Left kidney (tissue), 8 donors: ENCODE measurements at places on chromosomes 7 and 10. TPM values are rescaled to one million over a fixed set of nuclear protein-coding genes. Genes with fewer than 3 reads are reported as not detected.

GRCh38 chr10:35908451-35908850 is 266.4 kb upstream of the FZD8 start:
- no peak for DNase-seq

DNA sequence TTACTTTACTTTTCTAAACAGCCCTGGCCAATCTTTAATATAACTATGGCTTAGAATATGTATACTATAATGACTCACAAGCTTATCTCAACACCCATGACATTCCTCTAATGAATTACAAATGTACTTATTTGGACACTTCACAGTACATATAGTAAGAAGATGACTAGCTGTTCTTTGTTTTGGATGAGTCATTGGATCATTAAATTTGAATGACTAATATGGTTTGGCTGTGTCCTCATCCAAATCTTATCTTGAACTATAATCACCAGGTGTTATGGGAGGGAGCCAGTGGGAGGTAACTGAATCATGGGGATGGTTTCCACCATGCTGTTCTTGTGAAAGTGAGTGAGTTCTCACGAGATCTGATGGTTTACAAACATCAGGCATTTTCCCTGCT is 807.5 kb upstream of the SORCS1 start:
- no peak for DNase-seq

TRRAP gene
- 48.7 TPM for polyA plus RNA-seq

DNA sequence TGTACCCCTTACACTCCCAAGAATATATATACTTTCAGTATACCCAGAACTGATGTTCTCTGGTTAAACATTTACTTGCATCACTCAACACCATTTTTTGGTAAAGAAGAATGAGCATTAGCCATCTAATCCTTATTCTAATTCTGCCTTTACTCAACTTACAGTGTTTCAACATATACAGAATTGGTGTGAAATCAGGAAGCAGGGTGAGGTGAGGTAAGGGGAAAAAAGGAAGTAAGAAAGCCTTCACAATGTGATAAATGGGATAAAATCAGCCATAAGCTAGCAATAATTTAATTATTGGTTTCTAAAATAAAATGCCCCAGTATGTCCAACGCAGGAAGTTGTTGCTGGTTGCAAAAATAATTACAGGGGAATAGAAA is 605.4 kb downstream of the KCNMA1 start:
- no peak for DNase-seq

- no peak for DNase-seq
Observed at GRCh38 chr7:37349979-37350590, 98.6 kb downstream of the ELMO1 start.

EZH2 gene
- 63.9 TPM for polyA plus RNA-seq

FFAR4 gene
- polyA plus RNA-seq, result not detected

CPXM2 gene
- polyA plus RNA-seq, result 4.6 TPM

DNA sequence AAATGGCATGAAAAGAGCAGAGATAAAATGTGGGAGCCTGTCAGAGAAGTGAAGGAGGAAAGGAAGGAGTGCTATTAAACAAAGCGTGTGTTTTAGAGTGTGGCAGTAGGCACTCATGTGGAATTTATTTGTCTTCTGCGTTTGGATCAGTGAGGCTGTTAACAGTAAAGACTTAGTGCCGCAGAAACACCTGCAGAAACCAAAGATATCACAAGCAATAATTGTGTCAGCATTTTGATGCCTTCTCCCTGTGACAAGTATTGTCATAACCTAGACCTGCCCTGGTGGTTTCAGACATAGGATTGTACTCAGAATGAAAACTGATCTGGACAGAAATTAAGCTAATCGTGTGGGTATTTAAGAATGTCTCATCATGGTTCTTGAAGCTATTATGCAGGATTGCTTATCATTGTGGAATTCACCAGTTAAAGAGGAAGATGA is 191.0 kb downstream of the CAMK1D start:
- DNase-seq, result no peak

ASB4 gene
- polyA plus RNA-seq, result 0.10 TPM

DNA sequence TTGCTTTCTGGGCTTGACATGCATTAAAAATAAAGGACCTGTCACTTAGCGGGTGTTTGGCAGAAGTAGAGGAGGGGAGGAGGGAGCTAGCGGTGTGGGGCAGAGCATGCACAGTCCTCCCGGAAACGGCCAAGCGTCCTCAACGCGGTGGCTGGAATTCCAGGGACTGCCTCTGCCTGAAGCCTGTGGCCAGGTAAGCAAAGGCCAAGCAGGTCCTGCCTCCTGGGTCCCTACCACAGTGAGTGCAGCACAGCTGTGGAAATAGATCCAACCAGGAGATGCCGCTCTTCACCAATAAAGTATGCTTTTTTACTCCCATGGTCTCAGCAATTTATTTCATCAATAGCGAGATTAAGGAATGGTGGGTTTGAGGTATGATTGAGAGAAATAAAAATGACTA is 323.4 kb downstream of the WDR37 start:
- no peak for DNase-seq

GRCh38 chr10:14779001-14779651 is 4.4 kb upstream of the FAM107B start:
- no peak for DNase-seq

DNA sequence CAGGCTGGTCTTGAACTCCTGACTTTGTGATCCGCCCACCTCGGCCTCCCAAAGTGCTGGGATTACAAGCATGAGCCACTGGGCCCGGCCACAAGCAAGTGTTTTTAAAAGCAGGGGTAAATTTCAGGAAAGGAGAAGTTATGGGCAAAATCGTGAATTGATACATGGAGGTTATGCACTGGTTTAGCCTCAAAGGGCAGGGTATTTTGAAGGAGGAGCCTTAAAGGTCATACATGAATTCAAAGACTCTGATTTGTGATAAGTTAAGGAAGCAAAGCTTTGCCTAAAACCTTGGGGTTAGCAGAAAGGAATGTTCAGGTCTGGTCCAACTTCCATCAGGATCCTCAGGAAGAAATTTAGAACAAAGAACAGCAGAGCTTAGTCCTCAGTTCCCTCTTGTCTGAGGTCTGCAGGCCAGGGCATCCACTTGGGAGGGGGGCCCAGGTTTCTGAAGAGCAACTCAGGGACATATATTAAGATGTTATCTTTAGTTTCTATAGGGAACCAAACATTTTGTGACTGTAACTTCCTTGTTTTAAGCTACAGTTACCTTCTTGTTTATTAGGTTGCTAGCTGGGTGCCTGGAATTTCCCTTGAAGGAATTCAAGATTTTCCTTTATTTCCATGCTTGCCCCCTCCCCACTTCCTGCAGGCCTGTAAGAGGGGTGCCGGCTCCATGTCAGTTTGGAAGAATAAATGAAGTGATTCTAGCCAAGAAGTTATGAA is 2.8 kb upstream of the REPIN1 start:
- no peak for DNase-seq

DNA sequence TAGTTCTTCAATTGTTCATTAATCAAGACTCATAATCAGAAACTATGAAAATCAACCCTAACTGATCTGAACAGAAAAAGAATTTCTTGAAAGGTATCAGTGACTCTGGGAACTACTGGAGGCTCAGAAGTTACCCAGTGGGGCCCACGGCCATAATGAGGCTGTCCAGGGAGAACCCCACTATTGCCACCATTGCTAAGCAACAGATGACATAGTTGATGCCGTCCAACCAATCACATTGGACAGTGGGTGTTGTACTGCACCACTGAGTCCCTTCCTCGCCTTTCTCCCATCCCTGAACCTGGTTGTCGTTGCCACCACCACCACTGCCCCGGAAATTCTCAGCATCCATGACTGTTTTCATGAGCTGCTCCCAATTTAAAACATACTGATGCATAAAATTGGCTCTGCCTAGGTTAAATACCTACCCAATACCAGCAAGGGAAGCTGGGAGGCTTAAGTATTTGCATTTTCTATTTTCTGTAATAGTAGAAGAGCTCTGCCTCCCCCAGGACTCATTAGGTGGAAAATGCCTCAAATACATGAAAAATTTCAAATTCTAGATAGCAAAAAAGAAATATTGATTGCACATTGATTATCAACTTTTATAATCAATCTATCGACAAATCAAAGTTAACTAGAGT is 26.7 kb upstream of the USP6NL start:
- no peak for DNase-seq

DNA sequence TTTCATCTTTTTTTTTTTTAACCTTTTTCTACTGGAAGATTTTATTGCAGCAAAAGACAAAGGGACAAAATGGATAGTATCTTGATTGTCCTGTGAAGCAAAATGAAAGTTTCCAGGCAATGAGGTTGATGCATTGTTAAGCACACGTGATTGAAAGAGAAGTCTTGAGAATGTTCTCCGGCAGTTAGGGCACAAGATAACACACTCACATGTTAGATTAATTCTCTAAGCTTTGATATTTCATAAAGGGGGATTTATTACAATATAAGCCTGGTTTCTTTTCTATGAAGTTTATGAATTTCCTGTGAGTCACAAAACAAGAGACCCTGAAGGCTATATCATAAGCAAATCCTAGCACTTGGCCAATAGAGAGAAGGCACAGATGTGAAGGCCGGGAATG is 93.4 kb upstream of the ARMC3 start:
- no peak for DNase-seq

DNA sequence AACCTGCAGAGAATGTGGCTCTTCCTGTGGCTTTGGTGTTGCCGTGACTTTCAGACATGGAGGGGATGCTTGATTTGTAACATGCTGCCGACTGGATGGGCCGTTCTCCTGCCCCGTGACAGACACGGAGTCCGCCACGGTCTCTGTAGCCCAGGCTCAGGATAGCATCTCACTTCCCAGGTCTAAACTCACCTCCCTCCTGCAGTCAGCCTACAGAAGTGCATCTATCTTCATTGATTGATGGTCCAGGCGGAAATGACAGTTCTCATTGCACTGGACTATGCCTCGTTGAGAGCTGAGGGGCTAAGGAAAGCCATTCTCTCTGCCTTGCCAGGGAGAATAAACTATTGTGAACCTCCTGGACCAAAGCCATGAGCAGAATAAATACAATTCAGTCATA is 77.5 kb downstream of the CHN2 start:
- DNase-seq, result no peak

PARG gene
- 42.7 TPM for polyA plus RNA-seq

- DNase-seq, result no peak
Observed at GRCh38 chr10:132450466-132450824, 53.4 kb downstream of the PWWP2B start.

DNA sequence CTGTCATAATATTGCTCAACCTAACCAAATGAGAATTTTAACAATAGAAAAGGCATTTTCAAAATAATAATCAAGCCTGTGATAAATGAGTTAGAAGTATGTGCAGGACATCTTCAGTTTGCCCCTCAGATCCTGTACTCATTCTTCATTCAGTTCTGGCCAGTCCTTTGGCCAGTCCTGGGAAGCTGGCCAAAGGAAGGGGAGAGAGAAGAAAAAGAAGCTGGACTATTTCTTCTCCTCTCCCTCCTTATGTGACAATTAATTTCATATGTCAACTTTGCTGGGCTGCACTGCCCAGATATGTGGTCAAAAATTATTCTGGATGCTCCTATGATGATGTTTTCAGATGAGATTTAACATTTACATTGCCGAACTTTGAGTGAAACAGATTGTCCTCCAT is 31.6 kb upstream of the ITGB8 start:
- DNase-seq, result no peak

OR6B1 gene
- not detected for polyA plus RNA-seq
